ENCODE measurements at places on chromosomes 12 and 14.

DNA sequence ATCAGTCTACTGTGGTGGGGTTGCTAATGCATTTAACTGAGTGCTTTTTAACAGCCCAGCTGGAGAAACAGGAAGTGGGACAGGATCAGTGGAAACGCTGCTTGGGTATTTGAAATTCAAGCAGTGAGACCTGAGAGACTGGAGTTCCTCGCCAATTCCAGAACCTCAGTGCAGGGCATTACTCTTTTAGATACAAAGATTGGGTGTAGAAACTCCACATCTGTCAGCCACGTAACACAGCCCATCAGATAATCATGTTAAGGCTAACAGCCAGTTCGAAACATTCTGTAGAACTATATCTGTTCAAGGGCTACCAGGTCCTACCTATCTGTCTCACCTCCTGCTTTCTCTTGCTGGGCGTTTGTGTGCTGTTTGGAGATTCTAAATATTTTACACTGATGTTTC is 45.5 kb downstream of the RAD52 start:
- DNase-seq = no peak

DNA sequence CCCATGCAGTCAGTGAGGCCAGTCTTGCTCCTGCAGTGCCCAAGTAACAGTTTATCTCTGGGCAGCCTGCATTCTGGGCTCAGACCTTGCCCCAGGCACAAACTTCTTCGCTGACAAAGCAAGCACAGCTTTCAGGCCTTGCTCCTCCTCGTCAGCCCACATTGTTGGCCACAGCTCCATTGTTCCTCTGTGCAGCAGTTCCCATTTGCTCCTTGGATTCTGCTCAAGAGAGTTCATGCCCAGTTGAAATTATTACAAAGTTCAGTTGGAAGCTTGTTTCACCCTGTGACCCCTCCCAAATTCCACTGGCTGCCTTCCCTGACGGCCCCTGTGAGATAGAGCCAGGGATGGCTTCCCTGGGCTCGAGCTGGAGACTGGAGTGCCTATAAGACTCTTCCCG is 163.4 kb upstream of the DDHD1 start:
- DNase-seq = no peak

DNA sequence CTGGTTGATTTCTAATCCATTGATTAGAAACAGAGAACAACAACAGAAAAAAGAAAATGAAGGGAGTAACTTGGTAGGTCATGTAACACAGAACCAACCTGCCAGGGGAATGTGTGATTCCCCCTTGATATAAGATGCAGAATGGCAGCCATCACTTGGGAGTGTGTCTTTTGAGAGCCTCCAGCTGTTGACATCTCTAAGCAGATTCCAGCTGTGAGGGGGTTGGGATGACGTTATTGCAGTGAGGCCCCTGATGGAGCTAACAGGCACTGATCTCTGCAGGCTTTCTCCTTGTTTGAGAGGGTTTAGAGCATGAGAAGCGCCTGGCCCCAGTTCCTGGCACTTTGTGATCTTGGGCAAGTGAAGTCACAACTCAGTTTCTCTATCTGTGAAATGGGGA is 124.9 kb downstream of the PELI2 start:
- no peak for DNase-seq

DNA sequence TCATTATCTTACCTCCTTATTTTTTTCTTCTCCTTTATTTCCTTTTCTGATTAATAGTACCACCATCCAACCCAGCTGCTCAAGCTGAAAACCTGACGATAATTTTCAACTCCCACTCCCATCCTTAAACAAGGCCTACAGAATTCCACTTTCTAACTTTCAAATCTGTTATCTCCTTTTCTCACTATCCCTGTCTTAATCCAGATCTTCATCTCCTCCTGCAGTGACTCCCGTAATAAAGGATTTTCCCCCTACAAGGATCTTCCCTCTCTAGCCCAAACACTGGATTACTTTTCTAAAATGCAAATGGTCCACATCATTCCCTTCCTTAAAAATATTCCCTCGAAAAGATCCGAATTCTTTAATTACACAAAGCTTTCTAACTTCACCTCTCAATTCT is 1.5 kb downstream of the TRAPPC6B start:
- no peak for DNase-seq

DNA sequence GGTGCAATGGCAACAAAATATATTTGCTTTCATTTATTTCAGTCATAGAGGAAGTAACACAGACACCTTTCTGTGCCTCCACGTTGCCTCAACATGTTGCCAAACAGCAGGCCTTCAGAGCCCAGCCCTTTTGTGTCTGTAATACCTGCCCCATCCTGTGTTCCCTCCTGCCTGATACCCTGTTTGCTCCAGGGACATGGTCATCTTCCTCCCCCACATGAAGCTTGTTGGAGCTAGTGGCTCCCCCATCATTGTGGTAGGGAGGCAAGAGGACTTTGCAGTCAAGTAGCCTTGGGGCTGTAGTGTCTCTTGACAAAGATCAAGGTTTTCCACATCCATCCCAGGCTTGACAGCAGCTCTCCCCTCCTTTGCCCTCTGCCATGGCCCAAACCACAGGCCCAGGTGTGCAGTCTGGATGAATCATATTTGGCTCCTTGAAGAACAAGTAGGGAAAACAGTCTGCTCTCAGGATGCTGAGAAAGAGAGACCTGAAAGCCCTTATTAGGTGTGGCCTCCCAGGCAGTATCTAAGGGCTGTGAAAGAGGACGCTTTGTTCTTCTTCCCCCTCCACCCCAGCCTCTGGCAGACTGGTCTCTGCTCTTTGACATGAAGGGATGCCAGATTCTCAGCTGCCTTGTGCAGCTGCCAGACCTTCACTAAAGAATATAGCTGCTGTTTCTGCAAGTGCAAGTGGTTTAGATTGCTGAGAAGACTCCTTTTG is 329.0 kb downstream of the C12orf75 start:
- no peak for DNase-seq

DNA sequence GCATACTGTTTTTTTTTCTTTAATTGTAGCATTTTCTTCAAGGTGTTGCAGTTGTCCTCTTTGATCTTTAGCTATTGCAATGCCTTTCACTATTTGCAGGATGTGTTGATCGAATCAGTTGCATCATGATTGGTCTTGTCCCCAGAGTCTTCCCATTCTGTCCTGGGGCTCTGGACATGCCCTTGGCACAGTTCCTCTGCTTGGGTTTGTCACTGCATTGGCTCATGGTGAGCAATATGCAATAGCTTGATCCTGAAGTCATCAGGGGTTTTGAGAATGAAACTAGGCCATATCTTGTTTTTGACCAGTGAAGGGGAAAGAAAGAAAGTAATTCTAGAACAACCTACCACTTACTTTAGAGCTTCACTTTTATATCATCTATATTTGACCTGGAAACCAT is 281.5 kb downstream of the TMEM117 start:
- DNase-seq = no peak

DNA sequence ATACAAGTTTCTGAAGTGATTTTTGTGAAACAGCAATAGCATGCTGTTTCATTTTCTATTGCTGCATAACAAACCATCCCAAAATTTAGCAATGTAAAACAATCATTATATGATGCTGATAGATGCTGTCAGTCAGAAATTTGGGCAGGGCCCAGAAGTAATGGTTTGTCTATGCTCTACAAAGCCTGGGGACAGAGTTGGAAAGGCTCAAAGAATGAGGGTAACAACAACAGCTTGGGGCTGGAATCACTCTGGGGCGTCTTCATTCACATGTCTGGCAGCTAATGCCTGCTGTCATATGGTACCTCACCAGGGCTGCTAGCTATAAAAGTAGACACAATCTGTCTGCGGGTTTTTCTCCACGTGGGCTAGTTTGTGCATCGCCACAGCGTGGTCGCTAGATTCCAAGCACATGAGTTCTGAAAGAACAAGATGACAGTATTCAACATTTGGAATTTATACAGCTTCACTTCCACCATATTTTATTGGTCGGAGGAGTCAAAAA is 176.5 kb downstream of the BMP4 start:
- no peak for DNase-seq

GRCh38 chr12:130870442-130871285 is 1.2 kb upstream of the RAN start:
- DNase-seq = peak; percentile 86

DNA sequence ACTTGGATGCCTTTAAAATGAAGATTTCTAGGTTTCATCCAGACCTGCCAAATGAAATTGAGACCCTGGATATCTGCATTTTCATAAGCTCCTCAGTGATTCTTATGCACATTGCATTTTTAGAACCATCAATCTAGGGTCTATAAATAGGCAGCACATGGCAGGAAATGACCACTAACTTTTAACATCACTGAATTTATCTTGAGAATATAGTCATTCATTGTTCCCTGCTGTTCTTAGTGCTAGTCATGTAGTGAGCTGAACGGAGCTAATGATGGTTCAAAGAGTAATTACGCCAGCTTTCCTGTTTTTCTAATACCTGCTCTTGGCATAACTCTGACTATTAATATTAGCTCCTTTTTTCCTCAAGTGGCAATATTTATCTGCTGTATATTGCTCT is 91.6 kb downstream of the TPH2 start:
- no peak for DNase-seq

GRCh38 chr12:11681207-11681606 is 31.7 kb downstream of the ETV6 start:
- no peak for DNase-seq

GRCh38 chr14:61923348-61923747 is 161.1 kb downstream of the SNAPC1 start:
- DNase-seq = no peak

DNA sequence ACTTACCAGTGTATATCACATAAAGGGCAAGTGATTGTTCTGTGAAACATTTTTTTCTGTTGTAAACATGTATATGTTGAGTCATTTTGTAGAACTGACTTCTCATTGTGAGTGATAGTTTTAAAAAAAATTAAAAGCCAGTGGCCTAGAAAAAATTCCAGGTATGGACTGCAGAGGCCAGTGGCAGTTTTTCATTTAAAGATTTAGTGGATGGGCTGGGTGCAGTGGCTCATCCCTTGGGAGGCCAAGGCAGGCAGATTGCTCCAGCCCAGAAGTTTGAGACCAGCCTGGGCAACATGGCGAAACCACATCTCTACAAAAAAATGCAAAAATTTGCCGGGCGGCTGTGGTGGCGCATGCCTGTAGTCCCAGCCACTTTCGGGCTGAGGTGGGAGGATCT is 84.7 kb upstream of the MDM1 start:
- no peak for DNase-seq

Data from coronary artery (tissue), 2 donors.